ENCODE measurements at places on chromosomes 12 and 14.

GRCh38 chr12:96881608-96882007 lies 25.4 kb upstream of the NEDD1 start:
- DNase-seq = no peak

GRCh38 chr12:120820884-120821510 lies 83.2 kb downstream of the SPPL3 start:
- DNase-seq = peak; percentile 11

- DNase-seq = peak; percentile 69
Measured at GRCh38 chr14:75906680-75907280, 75.0 kb downstream of the TGFB3 start.

DNA sequence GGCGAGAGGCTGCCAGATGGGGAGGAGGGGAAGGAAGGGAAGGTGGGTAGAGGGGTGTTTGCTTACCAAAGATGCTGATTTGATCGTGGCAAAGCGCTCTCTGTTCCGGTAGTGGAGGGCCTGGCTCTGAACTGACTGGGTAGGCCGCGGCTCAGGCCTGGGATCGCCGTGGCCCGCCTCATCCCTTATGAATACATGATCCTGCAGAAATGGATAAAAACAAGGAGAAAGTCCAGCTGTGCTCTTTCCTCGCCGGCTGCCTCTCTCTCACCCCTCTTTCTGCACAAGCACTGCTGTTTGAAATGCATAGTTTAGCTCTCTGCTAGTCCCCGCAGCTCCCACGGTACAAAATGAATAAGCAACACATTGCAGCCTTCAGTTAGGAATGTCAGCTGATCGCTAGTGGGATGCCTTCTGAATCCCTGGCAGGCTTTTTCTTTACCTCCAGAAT lies 53.8 kb downstream of the PEBP1 start:
- no peak for DNase-seq

DNA sequence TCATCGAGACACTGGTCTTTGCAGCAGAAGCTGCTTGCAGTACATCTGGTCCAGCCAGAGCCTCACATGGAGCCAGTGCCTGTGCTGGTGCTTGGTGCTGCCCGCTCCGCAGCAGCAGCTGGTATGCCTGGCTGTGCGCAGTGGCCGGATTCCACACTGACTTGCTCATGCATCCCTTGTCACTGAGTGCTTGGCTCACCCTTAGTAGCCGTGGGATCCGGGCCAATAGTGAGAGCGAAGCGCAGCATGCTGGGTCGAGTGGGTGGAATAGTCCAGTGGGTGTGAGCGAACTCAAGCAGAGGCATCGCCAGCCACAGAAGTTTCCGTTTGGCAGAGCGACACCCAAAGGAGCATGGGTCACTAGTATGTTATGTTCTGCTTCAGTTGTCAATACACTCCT lies 10.1 kb upstream of the FBXO33 start:
- DNase-seq = no peak

DNA sequence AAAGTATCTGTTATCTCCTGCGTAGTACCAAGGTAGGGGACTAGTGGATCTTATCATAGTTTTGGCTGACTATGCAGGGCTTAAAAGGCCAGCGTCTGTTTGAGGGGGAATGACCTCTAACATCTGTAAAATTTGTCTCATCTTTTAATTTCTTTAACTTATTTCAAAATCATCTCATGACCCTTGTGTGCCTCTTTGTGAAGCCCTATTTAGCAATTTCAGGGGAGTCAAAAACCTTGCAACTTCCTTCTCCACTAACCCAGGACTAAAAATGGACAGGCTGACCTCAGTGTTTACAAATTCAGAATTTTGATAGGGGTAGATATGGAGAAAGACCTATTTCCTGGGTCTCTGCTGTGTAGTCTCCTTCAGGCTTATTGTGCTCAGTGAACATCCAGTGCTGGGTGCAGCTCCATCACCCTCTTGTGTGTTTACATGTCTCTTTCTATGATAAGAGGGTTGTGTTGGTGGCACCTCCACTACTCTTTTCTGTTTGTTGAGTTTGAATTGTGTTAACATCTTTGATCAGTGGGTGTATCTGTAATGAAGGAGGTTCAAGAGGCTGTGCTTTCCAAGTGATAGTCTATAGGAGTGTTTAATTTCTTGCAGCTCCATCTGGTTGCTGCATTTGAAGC lies 14.3 kb downstream of the NECAP1 start:
- DNase-seq = no peak

DNA sequence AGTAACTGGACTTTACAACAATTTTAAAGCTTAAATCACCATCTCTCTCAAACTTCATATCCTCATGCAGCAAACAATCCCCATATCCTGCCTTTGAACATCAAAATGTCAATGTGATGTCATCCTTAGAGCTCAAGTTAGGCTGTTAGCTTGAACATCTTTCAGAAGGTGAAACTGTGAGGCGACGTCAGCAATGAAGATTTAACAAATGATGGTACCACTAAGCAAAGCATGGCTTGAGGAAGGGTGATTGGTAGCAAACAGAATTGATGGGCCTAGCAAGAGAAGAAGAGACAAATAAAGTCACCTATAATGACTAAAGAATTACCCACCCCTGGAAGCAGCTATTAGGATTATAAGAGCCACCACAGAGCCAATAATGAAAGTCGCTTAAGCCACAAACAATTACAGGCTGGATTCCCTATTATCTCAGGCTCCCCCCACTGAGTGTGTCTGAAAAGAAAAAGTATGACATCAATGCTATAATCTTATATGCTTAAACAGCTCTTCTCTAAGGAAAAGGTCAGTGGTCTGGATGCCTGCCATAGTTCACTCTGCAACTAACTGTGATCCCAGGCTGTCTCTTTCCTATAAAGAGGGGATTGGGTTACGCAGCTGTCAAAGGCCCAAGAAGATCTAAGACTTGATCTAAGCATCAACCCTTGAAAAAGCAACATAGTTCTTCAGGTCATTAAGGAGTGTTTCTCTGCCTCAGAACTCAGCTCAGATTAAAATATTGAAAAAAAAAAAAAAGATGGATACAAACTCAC lies 18.1 kb downstream of the EGLN3 start:
- DNase-seq = no peak

- DNase-seq = no peak
Measured at GRCh38 chr12:65279369-65280112, 1.1 kb downstream of the MSRB3 start.

DNA sequence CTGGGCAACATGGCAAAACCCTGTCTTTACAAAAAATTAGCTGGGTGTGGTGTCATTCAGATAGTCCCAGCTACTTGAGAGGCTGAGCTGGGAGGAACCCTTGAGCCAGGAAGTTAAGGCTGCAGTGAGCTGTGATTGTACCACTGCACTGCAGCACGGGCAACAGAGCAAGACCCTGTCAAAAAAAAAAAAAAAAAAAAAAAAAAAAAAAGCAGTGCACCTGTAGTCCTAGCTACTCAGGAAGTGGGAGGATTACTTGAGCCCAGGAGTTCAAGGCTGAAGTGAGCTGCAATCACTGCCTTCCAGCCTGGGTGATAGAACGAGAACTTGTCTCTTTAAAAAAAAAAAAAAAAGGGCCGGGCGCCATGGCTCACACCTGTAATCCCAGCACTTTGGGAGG lies 5.6 kb downstream of the REM2 start:
- peak; percentile 38 for DNase-seq

DNA sequence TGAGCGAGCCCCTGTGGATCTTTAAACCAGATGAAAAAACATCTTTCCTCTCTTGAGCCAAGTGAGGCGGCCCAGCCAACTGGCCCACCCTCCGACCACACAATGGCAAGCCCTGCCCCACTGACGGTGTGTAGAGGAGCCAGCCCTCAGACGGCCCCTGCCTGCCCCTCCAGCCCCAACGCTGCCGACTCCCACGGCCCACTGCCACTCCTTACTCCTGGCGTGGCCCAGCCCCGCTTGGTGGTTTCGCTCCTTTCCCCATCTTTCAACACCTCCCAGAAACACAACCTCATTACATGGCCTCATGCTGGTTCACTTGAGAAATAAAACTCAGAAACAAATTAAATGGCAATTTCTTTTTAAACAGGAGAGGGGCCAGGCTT lies 80.6 kb upstream of the DICER1 start:
- no peak for DNase-seq

DNA sequence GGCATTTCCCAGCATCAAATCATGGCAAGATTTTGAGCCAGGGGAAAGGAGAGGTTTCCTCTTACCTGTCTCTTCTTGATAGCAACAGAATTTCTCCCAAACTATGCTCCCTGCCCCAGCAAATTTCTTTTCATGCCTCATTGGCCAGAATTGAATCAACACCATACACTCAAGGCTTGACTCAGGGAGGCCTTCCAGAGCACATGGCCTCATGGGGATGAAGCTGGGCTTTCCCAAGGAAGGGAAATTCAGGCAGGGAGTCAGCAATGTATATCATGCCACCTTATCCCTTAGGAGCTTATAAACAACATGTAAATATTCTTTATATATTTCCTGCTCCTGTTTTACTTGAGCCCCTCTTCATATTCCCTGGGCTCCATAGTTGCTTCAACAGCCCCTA lies 62.1 kb downstream of the ARF6 start:
- no peak for DNase-seq

- no peak for DNase-seq
Measured at GRCh38 chr14:54300881-54301280, 95.9 kb upstream of the CDKN3 start.

GRCh38 chr12:109494348-109494881 lies 17.0 kb downstream of the UBE3B start:
- no peak for DNase-seq

GRCh38 chr14:102215071-102215470 lies 75.4 kb downstream of the WDR20 start:
- DNase-seq = no peak

DNA sequence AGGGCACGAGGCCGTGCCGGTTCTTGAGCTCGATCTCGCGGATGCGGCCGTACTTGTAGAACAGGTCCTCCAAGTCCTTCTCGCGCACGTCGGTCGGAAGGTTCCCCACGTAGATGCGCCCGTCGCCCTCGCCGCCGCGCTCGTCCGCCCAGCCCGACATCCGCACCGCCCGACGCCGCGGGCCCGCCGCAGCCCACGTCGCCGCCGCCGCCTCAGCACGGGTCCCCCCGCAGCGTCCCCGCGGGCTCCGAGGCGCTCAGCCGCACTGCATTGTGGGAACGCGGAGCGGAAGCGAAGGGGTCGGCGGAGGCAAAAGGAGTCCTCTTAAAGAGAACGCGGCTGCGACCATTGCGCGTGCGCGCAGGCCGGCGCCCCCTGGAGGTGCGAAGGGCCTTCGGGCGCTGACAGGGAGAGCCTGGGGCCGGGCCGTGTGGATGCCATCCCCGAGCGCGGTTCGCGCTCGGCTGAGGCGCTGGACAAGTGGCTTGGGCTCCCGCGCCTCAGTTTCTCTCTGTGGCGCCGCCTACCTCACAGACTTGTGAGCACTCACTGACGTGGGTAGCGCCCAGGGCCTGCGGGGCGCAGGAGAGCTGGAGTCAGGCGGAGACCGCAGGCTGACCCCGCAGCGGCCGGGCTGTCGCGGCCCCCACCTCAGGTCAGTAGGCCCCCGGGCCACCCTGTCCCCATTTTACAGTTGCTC lies at the start of gene SRSF9:
Gene SRSF9 (minus strand): TSS at position 299 of the 700 bp plus-strand sequence. CDS start 139 bp downstream, at position 160.
- DNase-seq = peak; percentile 97

DNA sequence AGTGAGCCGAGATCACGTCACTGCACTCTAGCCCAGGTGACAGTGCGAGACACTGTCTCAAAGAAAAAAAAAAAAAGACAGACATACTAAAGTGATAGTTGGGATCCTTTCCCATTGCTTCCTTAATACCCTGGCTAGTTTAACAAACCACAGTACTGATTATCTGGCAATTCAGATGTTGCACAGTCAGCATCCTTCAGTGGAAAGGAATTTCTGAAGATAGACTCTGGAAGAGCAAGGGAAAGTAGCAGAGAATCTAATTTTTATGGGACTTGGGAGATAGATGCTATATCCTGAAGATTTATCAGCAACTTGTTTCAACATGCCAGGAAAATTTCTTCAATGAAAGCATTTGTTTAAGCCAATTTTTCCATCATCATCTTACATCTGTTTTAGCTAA lies 6.5 kb upstream of the PPFIBP1 start:
- no peak for DNase-seq
